ENCODE measurements at places on chromosomes 12 and 14. TPM values are rescaled to one million over a fixed set of nuclear protein-coding genes. Genes with fewer than 3 reads are reported as not detected.

The CDKL1 gene
- 9.6 TPM for polyA plus RNA-seq

The TAS2R20 gene
- 0.85 TPM for polyA plus RNA-seq

The GDF3 gene
- polyA plus RNA-seq: 0.49 TPM

The RBP5 gene
- polyA plus RNA-seq: 52.3 TPM

The SLC5A8 gene
- polyA plus RNA-seq: 36.5 TPM

The GPR135 gene
- polyA plus RNA-seq: 5.2 TPM

The CAPZA3 gene
- 0.16 TPM for polyA plus RNA-seq

The PMCH gene
- polyA plus RNA-seq: 0.33 TPM

The ATXN2 gene
- 78.1 TPM for polyA plus RNA-seq

The PLEKHG7 gene
- 0.60 TPM for polyA plus RNA-seq

The LRRK2 gene
- polyA plus RNA-seq: 34.2 TPM

The TTC9 gene
- 3.5 TPM for polyA plus RNA-seq

The HOXC10 gene
- polyA plus RNA-seq: 61.0 TPM

The TC2N gene
- 11.4 TPM for polyA plus RNA-seq

The WNT1 gene
- not detected for polyA plus RNA-seq

The GLS2 gene
- polyA plus RNA-seq: 1.00 TPM

The ITGB7 gene
- polyA plus RNA-seq: 1.7 TPM

The CFAP73 gene
- polyA plus RNA-seq: 1.4 TPM

The KLHL33 gene
- 0.27 TPM for polyA plus RNA-seq

The MSI1 gene
- 21.9 TPM for polyA plus RNA-seq

The PKP2 gene
- polyA plus RNA-seq: 21.7 TPM

The MMP19 gene
- 1.2 TPM for polyA plus RNA-seq

The PMEL gene
- 3.6 TPM for polyA plus RNA-seq

The AEBP2 gene
- polyA plus RNA-seq: 52.2 TPM

The RFLNA gene
- polyA plus RNA-seq: 5.4 TPM

The NPFF gene
- polyA plus RNA-seq: 0.70 TPM
